ENCODE measurements at places on chromosomes 5 and 9.
A peak's percentile ranks its signal among the peaks of the same experiment; 100 is the strongest.

DNA sequence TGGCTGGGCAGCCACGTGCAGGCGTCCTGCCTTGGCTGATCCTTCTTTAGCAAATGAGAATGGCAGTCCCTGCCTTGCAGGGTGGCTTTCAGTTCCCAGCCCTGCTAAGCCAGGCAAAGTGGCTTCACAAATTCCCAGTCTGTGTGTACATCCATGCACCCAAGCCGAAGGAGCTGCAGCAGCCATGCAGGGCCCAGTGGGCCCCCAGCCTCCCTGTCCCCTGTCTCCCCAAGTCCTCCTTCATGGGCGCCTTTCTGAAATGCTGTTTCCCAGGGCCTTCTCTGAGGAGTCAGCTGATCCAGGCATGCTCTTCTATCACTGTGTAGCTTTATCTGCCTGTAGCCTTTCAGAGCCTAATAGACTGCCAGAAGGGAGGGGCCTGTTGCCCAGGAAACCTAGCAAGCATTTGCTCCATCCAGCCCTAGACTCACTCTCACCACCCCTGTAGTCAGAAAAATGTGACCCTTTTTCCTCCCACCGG is 47.4 kb upstream of the SHC3 start:
- no peak for DNase-seq

DNA sequence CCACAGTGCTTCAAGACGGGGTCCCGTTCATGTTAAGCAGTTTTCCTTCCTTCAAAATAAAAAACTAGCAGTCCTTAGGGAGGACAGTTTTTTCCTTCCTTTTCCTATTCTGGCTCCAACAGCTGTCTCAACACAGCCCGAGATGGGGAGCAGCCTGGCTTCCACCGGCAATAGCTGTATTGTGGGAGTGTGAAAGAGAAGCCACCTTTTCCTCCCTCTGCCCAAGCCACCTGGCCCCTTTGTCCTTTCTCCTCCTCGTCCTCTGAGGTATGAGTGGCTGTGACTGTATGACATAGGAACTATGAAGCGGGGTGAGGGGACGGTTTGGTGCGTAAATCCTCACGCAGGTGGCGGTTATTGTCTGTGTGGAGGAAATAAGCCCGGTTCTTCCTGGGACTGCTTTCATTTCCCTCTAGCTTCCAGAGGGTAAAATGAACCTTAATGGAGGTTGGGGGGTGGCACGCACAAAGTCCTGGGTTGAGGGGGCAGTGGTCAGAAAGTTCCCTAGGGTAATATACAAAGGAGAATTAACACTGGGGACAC is 292.0 kb upstream of the DMRT1 start:
- no peak for DNase-seq

DNA sequence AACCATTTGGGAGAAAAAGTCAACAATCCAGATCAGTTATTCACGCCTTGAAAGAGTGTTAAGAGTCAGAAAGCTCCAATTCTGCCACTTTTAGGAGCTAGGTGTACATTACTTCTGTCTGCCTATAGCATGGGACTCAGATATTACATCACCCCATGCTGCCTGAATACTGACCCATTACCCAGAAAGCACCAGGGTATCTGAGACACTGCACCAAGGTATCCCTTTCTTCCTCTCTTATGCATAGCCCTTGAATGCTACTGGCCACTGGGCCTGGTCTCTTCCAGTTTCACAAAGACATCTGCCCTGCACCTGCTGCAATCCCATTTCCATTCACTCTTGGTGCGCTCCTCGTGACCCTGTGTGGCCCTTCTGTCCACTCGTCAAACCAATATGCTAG is 2.6 kb downstream of the STRBP start:
- no peak for DNase-seq

GRCh38 chr5:612498-613424 is 621 bp downstream of the CEP72 start:
- peak; percentile 14 for DNase-seq

DNA sequence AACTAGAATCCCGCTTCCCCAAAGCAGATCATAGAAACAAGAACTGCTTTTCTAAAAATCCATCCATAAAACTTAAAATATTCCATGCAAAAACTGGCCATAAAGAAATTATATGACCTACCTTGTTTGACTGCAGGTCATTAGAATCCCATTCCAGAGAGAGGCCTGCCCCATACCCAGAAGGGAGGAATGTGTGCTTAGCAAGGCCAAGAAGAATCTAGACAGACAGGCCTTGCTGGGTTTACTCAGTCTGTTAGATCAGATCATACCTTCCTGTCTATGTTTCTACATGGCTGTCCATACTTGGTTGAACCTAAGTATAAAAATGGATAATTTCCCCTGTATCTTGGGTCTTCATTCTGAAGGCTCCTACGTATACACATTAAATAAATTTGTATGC is 358.8 kb upstream of the TRPC7 start:
- DNase-seq, result no peak

DNA sequence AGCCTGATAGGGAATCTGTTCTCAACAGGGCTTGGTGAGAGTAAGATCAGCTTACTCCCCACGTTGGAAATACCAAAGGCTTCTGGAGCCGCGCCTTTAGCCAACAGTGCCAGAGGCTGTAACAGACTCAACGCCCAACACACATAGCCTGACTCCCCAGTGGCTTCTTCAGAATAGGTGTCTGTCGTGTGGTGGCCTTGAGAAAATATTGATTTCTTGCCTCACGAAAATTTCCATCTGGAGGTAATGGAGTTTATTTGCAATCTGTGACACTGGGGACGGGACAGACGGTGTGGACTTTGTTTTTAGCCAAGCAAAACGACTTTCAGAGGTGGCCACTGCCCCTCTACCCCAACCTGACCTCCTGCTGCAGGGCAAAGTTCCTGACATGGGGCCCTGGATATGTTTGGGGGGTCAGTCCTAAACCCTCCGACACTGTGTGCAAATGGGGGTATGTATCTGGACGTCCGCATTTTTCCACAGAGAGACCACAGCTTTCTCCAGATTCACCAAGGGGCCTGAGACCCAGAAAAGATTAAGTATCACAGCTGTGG is 189.3 kb downstream of the CDK5RAP2 start:
- DNase-seq, result no peak

GRCh38 chr5:98463676-98464075 is 309.8 kb upstream of the RGMB start:
- no peak for DNase-seq

DNA sequence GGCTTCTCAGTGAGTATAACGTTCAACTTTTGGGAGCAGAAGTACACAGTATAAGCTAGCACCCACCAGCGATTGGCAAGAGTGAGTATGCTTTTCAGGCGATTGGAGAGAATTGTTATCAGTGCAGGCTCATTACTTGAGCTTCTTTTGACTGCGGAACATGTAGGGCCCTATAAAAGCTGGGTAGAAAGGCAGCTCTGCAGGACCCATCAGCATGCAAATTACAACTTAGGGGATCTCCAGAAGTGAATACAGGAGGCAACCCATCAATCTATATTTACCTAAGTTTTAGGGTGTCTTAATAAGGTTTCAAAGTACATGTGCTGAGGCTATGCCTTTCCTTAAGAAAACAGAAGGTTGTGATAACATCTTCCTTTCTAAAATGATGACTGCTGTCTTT is 225.0 kb downstream of the MLLT3 start:
- no peak for DNase-seq

DNA sequence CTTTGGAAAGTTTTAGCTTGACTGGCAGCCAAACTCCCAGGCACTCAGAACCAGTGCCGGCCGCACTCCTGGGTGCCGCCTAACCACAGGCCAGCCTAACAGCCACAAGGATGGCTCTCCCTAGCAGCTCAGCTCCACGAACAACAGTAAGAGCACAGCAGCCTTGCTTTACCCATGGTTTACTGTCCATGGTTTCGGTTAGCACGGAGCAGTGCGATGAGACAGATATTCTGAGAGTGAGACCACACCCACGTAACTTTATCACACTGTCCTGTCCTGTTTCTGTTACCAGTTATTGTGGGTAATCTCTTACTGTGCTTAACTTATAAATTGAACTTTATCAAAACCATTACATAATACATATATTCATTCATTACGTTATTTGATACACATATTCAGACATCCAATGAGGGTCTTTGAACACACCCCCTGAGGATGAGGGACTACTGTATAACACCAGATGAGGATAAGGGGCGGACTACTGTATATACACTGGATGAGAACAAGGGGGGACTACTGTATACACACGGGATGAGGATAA is 12.4 kb downstream of the CLPTM1L start:
- DNase-seq, result no peak

DNA sequence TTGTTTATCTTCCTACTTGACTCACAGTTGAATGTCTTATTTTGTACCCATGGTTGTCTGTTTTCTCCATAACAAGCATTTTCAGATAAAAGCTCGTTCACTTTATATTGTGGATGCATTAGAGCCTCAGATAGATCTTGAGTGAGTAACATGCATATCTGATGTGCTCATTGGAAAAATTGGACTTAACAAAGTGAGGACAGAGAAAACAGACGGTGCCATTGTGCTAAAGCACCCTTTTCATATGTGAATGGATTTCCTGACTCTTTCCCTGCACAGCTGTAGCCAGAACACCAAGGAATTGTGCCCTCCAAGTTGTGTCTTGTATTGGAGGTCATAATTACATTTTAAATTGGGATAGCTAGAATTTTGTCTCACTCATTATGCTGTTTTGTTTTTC is 325.8 kb upstream of the MEF2C start:
- DNase-seq, result no peak

- no peak for DNase-seq
These were observed 582.2 kb downstream of the CETN3 start for GRCh38 chr5:89827359-89827758.

- no peak for DNase-seq
These were observed 3.2 kb upstream of the BAAT start for GRCh38 chr9:101387871-101388506.

- DNase-seq, result no peak
These were observed 53.4 kb downstream of the TENT4A start for GRCh38 chr5:6766604-6767093.

DNA sequence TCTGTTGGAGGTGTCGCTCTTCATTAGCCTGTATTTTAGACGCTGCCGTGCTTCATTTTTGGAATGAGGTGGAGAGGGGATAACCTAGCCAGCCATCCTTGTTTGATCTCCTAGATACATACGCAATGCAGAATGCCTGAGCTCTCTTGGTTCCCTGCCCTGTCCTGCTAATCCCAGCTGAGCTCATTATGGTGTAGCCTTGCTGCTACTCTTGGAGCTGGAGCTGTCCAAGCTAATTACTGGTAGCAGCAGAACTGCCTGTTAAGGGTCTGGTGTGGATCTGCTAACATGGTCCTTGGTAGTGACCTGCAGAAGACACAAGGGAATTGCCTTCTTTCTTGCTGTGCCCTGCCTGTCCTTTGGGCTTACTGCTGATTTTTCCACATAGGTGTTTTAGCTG is 207.9 kb downstream of the CNTLN start:
- no peak for DNase-seq

- DNase-seq, result no peak
These were observed 156.9 kb downstream of the TRIM32 start for GRCh38 chr9:116843863-116844620.

DNA sequence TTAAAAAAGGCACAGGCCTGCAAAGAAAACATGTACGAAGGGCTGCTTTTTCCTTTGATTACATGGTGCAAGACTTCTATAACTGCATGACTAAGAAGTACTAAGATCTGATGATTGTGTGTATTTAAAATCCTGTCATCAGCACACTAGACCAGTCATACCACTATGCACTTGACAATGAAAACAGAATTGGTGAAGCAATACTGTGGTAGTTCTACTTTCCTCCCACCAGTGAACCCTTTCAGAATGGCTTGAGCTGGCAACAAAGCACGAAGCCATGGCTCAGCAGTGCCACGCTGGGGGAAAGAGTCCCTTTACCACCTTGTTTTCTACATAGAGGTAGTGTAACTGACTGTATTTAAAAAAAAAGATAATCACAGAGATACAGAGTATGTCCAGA is 49.0 kb upstream of the POU5F2 start:
- no peak for DNase-seq

DNA sequence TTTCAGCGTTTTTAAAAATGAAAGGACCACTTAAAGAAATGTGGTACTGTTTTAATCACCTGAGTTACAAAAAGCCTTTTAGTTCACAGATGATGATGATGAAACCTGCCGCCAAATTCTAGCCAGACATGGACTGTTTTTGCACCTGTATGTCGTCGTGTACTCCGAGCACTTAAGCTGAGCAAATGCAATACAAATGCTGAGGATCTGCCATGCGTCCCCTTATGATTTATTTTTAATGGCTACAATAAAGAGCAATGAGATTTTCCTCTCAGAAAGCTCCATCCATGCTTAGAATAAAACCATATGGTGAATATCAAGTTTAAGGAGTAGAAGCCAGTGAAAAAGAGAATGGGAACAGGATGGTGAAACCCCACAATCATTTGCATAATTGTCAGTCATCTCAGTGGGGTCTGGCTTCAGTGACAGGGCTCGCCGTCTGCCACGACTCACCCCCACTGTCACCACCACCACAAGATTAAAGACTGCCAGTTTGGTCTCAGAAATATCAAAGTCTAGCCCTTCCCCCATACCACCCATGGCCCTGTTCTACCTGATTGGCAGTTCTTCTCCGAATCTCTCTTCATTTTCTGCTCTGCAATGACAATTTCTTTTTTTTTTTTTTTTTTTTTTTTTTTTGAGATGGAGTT is 159.9 kb downstream of the GOLPH3 start:
- DNase-seq, result no peak

- no peak for DNase-seq
These were observed 1990.5 kb downstream of the MAT2B start for GRCh38 chr5:165495829-165496380.

DNA sequence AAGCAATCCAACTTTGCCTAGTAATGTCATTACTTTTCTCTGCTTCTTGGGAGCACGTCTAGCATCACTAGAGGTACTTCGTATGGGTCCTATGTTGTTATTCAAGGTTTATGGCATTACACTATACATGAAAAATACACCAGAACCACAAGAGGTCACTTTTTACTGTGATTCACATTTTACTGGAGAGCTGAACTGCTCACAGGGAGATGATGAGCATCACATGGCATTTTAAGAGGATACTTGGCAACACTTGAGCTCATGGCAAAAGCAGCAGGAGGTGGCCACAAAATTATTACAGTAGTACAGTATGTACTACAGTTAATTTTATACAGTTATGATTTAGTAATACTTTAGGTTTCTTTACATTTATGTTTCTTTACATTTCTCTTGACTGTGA is 223.4 kb downstream of the PARP8 start:
- DNase-seq, result no peak

DNA sequence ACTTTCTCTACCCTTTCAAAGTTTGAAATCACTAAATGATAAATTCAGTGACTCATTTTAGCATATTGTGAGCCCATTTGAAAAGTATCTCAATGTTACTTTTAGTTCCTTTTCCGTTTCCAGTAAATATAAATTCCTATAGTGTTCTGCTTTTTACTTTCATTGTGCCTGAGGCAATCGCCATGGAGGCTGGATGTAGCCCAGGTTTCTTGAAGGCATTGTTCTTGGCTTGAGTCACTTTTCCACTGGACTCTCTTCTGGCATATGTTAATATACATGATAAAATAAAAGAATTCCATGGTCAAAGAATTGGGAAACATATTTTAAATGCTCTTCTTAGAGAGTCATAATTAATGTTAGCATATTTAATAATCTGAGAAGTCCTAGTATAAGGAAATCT is 327.0 kb downstream of the IZUMO3 start:
- no peak for DNase-seq

GRCh38 chr5:154287136-154287535 is 96.6 kb downstream of the GALNT10 start:
- no peak for DNase-seq

Data from CMK (cell line).